ENCODE measurements at places on chromosomes 6 and 20.

- no peak for DNase-seq
Measured at GRCh38 chr6:136927292-136927691, 5.2 kb downstream of the SLC35D3 start.

- no peak for DNase-seq
Measured at GRCh38 chr20:50968289-50968688, 9.7 kb downstream of the MOCS3 start.

GRCh38 chr6:36678488-36679042 lies at the start of gene CDKN1A:
CDKN1A (plus strand) TSS chr6:36678714; CDS start chr6:36684102, 5,388 bp downstream.
- DNase-seq, result peak; percentile 86

- DNase-seq, result no peak
Measured at GRCh38 chr6:41967312-41968287, 26.0 kb upstream of the CCND3 start.

- no peak for DNase-seq
Measured at GRCh38 chr20:43389211-43389610, 68.5 kb upstream of the SRSF6 start.

- no peak for DNase-seq
Measured at GRCh38 chr6:79403086-79403485, 134.1 kb downstream of the LCA5 start.

GRCh38 chr6:56655249-56655648 lies 12.6 kb upstream of the DST start:
- DNase-seq, result no peak

DNA sequence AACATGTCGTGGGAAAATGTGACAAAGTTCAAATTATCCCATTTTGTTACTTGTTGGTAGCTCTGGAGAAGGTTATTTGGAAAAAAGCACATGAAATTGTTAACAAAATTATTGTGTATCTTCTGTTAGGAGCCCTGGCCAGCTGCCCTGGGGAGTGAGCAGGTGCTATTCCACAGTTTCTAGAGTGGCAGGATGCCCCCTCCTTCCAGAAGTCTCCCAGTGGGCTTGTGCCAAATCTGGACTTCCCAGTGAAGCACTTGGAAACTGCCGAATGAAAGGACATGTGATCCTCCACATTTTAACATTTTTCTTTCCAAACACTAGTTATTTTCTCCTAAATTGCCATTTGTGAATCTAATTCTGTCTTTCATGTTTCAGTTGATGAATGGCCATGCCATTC lies 66.9 kb upstream of the CLDN20 start:
- no peak for DNase-seq

- DNase-seq, result no peak
Measured at GRCh38 chr6:40762981-40763380, 175.8 kb upstream of the LRFN2 start.

GRCh38 chr20:52941808-52942207 lies 30.4 kb upstream of the TSHZ2 start:
- no peak for DNase-seq

GRCh38 chr6:74177506-74177905 lies 481.5 kb downstream of the CD109 start:
- no peak for DNase-seq

GRCh38 chr6:10598084-10598960 lies 77.2 kb downstream of the GCNT2 start:
- no peak for DNase-seq

DNA sequence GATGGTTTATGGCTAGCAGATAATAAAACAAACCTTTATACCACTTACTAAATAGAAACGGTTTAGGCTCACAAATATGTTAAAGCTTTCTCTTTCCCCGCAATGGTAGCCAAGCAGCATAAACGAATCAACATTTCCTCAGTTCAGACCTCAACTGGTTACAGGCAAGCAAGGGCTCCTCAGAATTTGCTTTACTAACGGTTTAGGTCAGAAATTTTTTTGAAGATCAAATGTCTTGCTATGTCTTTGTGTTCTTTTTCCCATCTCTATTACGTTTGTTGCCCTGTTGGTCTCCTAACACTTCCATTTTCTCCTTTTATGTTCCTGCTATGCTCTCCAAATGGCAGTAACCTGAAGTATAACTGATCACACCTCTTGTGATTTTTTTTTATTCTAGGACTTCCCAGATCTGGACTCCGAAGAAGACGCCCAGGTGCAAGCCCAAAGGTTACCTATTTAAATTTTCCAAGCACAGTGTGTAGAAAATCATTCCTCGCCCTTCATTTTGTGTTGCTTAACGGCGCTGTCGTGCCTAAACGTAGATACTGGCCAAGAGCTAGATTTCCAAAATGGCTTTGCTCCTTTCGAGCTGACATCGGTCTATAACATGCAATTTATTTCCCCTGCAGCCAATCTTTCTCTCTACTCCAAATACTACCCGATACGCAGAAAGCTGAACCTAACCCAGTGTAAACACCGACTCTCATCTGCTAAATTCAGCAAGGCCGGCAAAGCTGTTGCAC lies 717 bp upstream of the ASF1A start:
- DNase-seq, result peak; percentile 96

DNA sequence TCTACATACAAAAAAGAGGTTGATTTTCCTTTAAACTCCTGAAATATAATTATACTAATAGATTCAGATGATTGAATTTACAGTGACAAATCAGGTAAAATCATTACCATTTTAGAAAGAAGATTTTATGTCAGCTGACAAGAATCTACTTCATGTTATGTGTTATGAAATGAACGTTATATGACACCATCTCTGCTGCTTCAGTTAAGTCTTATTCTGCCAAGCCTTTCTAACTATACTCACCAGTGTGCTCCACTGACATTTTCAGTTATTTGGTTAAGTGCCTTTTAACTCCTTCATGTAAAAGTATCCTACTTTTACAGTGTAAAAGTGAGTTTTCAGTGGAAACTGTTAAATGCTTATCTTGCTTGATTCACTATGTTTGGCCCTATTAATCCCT lies 80.4 kb downstream of the RWDD2A start:
- DNase-seq, result no peak

GRCh38 chr6:116564921-116565872 lies 6.1 kb upstream of the RWDD1 start:
- no peak for DNase-seq

GRCh38 chr20:1165521-1165920 lies 19.3 kb downstream of the TMEM74B start:
- no peak for DNase-seq

- DNase-seq, result no peak
Measured at GRCh38 chr6:45712076-45712475, 303.6 kb downstream of the CLIC5 start.

DNA sequence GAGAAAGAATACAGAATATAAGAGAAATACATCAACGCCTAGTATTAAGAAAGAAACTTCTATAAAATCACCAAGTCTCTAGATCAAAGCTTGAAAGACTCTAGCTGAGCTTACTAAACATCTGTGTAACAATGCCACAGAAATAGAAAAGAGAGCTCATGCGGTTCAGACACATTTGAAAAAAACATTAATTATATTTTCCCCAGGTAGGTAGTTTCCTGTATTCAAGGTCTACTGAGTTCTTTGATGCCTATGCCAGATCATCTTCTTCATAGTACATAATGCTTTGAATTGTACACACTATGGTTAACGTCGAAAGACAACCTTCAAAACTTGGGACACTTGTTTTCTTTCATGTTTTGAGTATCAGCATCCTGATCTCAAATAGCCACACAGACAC lies 11.3 kb downstream of the MOXD1 start:
- no peak for DNase-seq

DNA sequence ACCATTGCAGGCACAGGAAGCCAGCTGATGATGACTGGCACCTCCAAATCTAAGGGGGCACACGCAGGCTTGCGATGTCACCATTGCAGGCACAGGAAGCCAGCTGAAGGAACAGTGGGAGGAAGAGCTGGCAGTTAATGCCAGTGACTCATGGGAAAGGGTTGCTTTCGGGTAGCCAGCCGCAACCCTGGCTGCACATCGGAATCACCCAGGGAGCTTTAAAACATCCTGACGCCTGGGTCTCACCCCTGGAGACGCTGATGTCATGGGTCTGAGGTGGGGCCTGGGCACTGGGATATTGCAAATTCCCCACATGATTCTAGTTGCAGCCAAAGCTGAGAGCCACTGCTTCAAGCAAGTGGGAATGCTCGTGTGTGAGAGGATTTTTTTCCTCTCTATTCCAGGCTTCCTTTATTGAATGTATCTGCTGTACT lies 16.1 kb upstream of the CCN6 start:
- no peak for DNase-seq

GRCh38 chr6:55886185-55886836 lies 10.9 kb upstream of the BMP5 start:
- no peak for DNase-seq

DNA sequence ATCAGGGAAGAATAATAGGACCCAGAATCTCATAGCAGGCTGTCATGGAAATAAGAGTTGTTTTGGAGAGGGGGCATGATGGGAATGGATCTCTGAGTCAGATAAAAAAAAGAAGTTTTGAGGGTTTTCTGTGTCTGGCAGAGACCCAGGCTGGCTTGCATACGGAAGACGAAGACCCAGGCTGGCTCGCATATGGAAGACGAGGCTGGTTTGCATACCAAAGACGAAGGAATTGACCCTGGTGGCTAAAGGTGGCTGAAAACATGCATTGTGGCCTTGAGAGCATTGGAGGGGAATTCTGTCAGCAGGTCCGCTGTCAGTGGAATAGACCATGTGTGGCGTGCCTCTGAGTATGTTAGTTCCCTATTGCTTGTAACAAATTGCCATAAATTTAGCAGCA lies 335.1 kb downstream of the BTBD3 start:
- no peak for DNase-seq

- no peak for DNase-seq
Measured at GRCh38 chr6:154683756-154684523, 49.3 kb upstream of the SCAF8 start.

DNA sequence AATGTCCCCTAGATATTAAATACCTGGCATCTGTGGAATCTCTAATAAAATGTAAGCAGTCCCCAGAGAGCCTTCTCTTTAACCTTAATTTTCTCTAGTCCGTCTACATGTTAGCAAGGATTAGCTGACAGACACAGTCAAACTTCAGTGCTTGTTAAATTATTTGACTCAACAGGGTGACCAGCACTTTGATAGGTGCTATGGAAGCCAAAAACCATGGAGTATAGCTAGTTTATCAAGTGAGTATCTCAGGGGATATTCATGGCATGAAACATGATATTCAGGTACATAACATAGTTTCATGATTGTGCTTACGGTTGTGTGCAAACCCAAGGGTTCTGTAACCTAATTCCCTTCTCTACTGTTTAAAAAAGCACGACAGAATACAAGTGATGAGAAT lies 3.9 kb downstream of the RHAG start:
- no peak for DNase-seq

- no peak for DNase-seq
Measured at GRCh38 chr6:166777096-166777630, 150.1 kb upstream of the RPS6KA2 start.

- no peak for DNase-seq
Measured at GRCh38 chr6:108609276-108609769, 48.6 kb downstream of the FOXO3 start.

DNA sequence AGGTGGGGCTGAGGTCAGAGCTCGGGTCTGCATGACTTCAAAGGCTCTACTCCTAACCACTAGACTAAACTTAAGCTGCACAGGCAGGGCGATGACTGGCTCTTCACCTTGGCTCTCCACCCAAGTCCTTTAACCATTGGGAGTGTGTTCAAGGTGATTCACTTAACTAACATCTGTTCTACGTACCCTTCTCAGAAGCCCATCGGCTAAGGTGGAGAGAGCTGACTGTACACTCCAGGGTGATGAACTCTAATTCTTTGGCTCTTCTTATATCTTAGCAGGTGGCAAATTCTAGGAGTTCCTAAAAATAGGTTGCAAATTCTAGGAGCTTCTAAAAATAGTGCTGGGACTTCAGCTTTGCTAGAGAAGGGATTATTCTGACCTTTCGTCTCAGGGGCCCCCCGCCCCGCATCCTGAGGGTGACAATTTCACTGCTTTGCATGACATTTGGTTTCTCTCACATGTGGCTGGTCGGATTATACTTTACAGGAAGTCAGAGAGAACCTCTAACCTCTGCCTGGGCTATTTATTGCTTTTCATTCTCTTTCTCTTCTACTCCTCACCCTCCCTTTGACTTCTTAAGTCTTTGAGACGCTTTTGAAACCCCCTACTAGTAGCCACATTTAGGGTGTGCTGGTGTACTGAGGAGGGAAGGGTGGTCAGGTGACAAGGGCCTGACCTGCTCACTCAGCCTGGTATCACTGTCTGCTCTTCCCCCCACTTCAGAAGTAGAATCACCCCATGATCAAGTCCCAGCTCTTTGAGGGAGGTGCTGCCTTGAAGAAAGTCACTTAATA lies 55.5 kb downstream of the PRDM1 start:
- DNase-seq, result no peak
